ENCODE measurements at places on chromosomes 6 and 20.

DNA sequence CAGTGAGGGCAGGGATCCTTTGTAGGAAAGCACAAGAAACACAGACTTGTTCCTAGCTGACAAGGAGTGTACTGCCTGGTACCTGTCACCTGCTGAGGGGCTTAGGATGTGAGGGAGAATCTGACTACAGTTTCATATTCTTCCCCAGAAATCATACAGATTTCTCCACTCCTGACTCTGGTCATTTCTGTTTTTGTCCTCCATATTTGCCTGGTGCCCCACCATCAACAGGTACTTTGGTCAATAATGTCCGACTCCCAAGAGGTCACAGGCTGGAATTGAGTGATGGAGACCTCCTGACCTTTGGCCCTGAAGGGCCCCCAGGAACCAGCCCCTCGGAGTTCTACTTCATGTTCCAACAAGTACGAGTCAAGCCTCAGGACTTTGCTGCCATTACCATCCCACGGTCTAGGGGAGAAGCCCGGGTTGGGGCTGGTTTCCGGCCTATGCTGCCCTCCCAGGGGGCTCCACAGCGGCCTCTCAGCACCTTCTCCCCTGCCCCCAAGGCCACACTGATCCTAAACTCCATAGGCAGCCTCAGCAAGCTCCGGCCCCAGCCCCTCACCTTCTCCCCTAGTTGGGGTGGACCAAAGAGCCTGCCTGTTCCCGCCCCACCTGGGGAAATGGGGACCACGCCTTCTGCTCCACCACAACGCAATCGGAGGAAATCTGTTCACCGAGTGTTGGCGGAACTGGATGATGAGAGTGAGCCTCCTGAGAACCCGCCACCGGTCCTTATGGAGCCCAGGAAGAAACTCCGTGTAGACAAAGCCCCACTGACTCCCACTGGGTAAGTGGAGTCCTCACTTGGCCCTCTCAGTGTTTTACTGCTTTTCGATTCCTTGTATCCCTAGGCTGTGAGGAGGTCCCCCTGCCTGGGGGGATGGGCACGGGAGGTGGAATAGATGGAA, 3.1 kb downstream of the TCF19 start:
- no peak for DNase-seq

DNA sequence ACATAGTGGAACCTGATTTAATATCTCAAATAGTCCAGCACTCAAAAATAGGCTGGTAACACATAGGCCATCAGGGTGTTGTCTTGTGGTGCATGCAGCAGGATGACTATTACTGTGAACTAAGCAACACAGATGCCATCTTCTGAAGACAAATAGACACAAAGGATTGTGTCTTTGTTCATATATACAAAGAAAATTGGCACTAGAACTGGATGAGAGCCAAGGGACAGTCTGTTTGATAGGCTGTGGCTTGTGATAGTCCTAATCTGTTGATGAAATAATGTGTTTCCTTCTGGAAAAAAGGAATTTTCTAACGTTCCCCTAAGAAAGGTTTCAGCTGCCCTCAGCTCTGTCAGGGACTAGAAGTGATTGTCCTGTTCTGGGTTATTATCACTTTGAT, 129.8 kb downstream of the TPBG start:
- no peak for DNase-seq

DNA sequence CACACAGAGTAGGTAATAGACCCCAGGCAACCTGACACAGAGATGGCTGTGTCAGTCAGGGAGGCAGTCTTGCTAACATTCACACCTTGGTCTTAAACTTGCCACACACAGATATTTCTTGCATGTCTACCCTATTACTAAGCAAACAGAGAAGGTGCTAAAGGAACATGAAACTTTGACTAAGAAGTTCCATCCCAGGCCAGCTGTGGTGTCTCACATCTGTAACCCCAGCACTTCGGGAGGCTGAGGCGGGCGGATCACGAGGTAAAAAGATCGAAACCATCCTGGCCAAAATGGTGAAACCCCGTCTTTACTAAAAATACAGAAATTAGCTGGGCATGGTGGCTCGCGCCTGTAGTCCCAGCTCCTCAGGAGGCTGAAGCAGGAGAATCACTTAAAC, 222.4 kb upstream of the JARID2 start:
- no peak for DNase-seq

DNA sequence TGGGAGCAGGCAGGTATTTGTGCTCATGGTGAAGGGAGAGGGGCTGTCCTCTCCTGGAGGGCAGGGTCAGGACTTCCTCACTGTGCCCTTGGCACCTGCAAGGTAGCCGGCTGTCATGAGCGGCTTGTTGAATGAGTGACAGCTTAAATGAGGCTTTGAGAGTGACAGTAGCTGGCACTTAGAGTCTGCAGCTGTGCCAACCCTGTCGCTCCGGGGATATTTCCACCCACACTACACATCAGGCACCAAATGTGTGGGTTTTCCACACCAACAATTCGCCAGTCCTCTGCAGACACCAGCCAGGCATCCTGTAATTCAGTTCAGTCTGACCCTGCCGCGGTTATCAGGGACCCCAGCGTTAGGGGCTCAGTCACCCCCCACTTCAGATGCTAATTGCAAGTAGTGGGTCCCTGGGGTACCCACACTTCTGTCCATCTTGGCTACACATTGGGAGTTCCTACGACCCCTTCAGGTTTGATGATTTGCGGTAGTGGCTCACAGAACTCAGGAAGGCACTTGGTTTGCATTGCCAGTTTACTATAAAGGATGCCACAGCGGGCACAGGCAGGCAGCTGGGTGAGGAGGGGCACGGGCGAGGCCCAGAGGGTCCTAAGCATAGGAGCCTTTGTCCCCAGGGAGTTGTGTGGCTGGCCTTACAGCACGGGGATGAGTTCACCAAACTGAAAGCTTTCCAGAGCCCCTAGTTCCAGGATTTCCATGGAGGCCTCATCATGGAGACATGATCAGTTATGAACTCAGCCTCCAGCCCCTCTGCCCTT, 9.1 kb downstream of the MTG2 start:
- no peak for DNase-seq

DNA sequence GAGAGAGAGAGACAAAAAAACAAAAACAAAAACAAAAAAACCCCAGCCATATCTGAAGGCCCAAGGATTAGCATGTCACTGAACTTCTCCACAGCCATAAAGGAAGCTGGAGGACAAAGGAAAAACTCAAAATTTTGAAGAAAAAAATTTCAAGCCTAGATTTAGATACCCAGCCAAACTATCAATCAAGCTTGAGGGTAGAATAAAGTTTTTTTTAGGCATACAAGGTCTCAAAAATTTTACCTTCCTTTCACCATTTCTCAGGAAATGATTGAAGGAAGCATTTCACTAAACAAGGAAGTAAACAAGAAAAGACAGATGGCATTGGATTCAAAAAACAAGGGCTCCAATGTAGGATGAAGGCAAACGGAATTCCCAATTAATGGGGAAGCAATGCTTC, 52.1 kb downstream of the KCNK5 start:
- no peak for DNase-seq

DNA sequence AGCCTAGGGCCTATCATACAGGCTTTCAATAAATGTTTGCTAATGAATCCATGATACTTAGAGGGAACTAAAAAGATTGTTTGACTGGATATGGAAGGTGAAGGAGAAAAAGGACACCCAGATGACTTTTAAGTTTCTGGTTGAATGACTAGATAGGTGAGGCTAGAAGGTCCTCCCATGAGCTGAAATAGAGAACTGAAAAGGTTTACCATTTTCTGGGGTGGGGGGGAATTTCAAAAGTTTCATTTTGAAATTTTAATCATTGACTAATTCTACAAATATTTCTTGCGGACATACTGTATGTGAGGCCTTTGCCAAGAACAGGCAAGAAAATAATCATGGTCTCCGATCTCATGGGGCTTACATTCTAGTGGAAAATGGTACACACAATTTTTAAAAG, 17.9 kb upstream of the ZBTB2 start:
- DNase-seq = no peak

DNA sequence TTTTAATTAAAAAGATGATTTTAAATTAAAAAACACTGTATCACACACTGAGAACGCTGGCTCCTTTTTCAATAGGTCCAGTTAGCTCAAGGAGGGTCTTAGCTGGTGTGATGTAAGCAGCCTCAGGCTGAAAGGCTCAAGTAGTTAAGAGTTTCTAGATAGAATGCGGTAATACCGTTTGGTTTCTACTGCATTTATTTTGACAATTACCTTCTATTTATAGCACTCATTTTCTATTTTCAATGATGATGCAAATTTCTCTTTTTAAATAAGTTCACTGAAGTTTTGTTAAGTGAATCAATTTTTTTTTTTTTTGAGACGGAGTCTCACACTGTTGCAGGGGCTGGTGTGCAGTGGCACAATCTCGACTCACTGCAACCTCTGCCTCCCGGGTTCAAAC, 87.1 kb downstream of the PREX1 start:
- no peak for DNase-seq

GRCh38 chr6:14502551-14502950, 385.0 kb downstream of the CD83 start:
- no peak for DNase-seq

GRCh38 chr20:44112889-44113617, 73.9 kb downstream of the JPH2 start:
- no peak for DNase-seq

- no peak for DNase-seq
Observed at GRCh38 chr20:62453186-62453808, 22.5 kb downstream of the GATA5 start.
